Esophagus muscularis mucosa (tissue), 4 donors: ENCODE measurements at places on chromosomes 1 and 21. TPM values are rescaled to one million over a fixed set of nuclear protein-coding genes. Genes with fewer than 3 reads are reported as not detected.

The SLC66A1 gene
- 11.5 TPM for total RNA-seq

DNA sequence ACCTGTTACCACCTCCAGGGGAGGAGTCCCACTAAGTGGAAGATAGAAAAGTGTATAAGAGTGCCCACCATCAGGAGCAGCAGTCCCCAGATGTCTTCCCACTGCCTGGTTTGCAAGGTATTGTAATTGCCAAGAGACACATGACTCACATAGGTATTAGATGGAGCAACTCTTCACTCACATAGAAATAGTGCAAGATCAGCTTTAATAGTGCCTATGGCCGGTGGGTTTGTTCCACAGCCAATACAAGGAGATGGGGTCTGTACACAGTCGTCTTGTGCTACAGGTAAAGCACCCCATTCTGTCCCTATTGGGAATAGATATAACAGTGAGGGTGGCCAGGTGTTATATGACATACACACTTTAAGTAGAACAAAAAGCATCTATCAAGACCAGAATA is 18.6 kb upstream of the GBP5 start:
- H3K4me1 ChIP-seq = peaks cover 15% of the 10 kb centered on the region
- H3K4me3 ChIP-seq = no peak overlapping the region
- no peak overlapping the region for H3K27ac ChIP-seq

DNA sequence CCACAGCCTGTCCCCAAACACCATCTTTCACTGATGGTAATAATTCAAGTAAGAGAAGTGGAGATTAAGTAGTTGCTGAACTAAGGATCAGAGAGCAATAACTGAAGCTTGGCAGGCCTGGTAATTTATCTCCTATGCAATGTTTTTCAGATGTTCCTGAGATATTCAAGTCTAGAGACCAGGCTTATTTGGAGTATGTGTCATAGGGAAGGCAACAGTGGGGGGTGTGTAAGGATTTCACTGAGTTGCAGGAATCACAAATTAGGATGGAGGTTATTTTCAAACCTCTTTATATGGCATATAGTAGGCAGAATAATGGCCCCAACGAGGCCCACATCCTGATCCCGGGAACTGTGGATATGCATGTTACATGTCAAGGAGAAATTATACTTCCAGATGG is 171.7 kb downstream of the KCNJ6 start:
- peaks cover 8% of the 10 kb centered on the region for H3K4me1 ChIP-seq
- H3K27ac ChIP-seq = no peak overlapping the region
- no peaks in the 10 kb centered on the region for H3K36me3 ChIP-seq
- DNase-seq = no peak
- H3K27me3 ChIP-seq = no peaks in the 10 kb centered on the region

The NBPF10 gene
- 1.7 TPM for total RNA-seq

GRCh38 chr1:226820941-226821718 is 49.3 kb upstream of the PSEN2 start:
- H3K36me3 ChIP-seq = no peaks in the 10 kb centered on the region
- peak; percentile 97 for DNase-seq
- H3K27me3 ChIP-seq = no peaks in the 10 kb centered on the region
- peak overlapping the region; percentile 87 for H3K27ac ChIP-seq
- no peak overlapping the region for H3K4me3 ChIP-seq
- H3K4me1 ChIP-seq = peaks cover 20% of the 10 kb centered on the region

GRCh38 chr1:37085393-37085792 is 51.1 kb upstream of the GRIK3 start:
- H3K4me3 ChIP-seq = no peak overlapping the region
- H3K4me1 ChIP-seq = no peaks in the 10 kb centered on the region
- DNase-seq = no peak
- H3K36me3 ChIP-seq = no peaks in the 10 kb centered on the region

DNA sequence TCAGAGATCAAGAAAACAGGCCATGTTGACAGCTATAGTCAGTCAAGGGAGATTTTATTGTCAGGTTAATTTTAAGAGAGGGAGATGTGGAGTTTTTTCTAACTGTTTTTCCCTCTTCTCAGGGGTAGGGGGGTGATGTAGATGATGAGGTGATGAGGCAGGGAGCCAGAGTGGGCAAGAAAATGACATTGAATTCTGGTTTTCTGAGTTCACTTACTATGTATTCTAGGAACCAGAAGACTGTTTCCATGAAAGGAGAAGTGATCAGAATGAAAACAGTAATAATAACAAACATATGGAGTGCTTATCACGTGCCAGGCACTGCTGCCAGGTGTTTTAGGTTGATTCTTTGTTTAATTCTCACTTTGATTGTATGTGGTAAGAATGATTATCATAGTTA is 40.2 kb downstream of the CASQ2 start:
- H3K27me3 ChIP-seq = no peaks in the 10 kb centered on the region
- peaks cover 38% of the 10 kb centered on the region for H3K4me1 ChIP-seq
- no peak for DNase-seq
- peaks cover 53% of the 10 kb centered on the region for H3K36me3 ChIP-seq
- H3K27ac ChIP-seq = peak overlapping the region; percentile 53
- no peak overlapping the region for H3K4me3 ChIP-seq

The C1orf141 gene
- not detected for total RNA-seq

The GSTM4 gene
- 35.8 TPM for total RNA-seq

The SPRR2E gene
- total RNA-seq = not detected

The OR6F1 gene
- not detected for total RNA-seq

GRCh38 chr1:25197982-25198662 is 34.2 kb downstream of the SYF2 start:
- H3K4me1 ChIP-seq = peaks cover 3% of the 10 kb centered on the region
- DNase-seq = no peak
- H3K27me3 ChIP-seq = no peaks in the 10 kb centered on the region
- no peak overlapping the region for H3K27ac ChIP-seq
- H3K36me3 ChIP-seq = no peaks in the 10 kb centered on the region
- no peak overlapping the region for H3K4me3 ChIP-seq
